Esophagus squamous epithelium (tissue), 5 donors: ENCODE measurements at places on chromosomes 6 and 20. TPM values are rescaled to one million over a fixed set of nuclear protein-coding genes. Genes with fewer than 3 reads are reported as not detected.

MUC22 gene
- total RNA-seq = 10.1 TPM

- DNase-seq = no peak
These were observed 188.3 kb upstream of the AGPAT4 start for GRCh38 chr6:161462148-161462547.

DNA sequence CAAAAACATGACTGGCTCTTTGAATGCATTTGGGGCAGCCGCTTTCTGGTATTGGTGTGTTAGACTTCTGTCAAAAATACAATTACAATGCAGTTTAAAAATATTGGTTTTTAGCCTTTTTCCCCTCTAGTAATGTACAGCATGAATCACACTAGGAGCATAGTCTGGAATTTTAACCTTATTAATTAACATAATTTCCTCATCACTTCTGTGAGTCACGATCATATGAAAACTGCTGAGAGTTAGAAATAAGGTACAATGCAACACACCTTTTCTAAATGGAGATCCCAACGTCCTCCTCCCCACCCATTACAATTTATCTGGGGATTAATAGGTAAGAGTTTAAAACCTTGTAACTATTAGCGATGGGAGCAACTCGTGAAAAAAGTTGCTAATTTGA lies 297.1 kb upstream of the RIMS1 start:
- no peak for DNase-seq

SLC35A1 gene
- 8.3 TPM for total RNA-seq

GRCh38 chr20:38065764-38066375 lies 32.3 kb downstream of the RPRD1B start:
- no peak for DNase-seq

LRFN2 gene
- 0.18 TPM for total RNA-seq

BTBD3 gene
- 24.0 TPM for total RNA-seq

- DNase-seq = no peak
These were observed 21.7 kb upstream of the BNIP5 start for GRCh38 chr6:36358226-36358915.

TGM3 gene
- total RNA-seq = 1,413 TPM

DEFB124 gene
- not detected for total RNA-seq

- DNase-seq = no peak
These were observed 48.8 kb downstream of the DSTN start for GRCh38 chr20:17618673-17619013.

- no peak for DNase-seq
These were observed 543 bp upstream of the MUC22 start for GRCh38 chr6:31009731-31010130.

GRCh38 chr6:83574783-83575182 lies 62.4 kb downstream of the PRSS35 start:
- no peak for DNase-seq

- no peak for DNase-seq
These were observed 37.6 kb downstream of the ANKS1A start for GRCh38 chr6:34926655-34927054.

DNA sequence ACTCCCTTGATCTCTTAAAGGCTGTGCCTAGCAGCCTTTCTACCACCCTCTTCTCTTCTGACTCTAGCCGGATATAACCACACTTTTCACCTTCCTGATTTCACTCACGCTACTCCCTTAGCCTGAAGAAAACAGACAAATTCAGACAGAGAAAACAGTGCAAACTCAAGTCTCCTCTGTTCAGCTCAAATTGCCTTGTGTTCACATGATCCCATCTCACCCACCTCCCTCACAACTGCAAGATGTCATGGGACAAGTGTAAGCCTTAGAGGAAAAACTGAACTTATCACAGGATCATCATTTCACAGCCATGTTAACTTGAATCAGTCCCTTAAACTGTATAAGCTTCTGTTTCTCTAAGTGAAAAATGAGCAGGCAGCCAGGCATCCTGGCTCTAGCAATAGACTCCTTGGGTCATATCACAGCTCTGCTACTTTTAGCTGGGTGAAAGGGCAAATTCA lies 66.5 kb upstream of the TENT5A start:
- DNase-seq = no peak

DNA sequence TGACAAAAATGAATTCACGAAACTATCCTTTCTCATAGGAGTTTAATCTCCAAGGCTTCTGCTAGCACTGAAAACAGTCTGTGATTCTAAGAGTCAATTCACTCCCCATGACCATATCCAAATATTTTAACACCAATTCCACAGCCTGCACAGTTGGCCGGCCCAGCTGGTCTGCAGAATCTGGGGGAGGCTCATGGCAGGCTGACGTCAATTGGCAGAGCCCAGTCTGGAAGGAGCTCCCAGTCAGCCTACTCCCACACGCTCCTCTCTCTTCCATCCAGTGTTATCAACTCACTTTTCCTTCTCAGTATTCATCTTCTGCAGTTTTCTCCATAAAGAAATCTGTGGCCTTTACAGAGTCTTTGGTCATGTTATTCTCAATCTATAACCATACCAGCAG lies 111.0 kb downstream of the TBXT start:
- DNase-seq = no peak

DNA sequence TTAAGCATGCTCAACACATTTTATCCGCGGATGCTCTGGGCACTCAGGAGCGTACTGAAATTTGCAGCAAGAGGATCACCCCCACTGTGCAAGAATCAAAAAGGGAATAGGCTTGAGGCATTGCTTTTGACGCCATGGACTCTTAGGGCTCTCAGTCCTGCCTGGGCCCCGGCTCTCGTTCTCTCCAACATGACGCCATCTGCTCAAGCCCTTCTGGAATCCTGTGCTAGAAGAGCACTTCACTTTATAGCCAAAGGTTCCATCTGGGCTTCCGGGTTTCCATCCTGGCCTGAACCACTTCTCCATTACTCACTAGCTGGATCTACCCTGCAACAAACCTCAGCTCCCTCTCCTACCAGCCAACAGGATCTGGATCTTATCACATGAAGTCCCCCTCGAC lies 105.3 kb downstream of the FOXF2 start:
- DNase-seq = no peak

KCNG1 gene
- total RNA-seq = 5.3 TPM

- DNase-seq = no peak
These were observed 142.4 kb upstream of the TNFAIP3 start for GRCh38 chr6:137724495-137725211.

- DNase-seq = no peak
These were observed 144.8 kb downstream of the OGFRL1 start for GRCh38 chr6:71433441-71433840.

GRCh38 chr20:57079031-57080005 lies 187.1 kb downstream of the BMP7 start:
- DNase-seq = no peak
